ENCODE measurements at places on chromosomes 7 and 10.

DNA sequence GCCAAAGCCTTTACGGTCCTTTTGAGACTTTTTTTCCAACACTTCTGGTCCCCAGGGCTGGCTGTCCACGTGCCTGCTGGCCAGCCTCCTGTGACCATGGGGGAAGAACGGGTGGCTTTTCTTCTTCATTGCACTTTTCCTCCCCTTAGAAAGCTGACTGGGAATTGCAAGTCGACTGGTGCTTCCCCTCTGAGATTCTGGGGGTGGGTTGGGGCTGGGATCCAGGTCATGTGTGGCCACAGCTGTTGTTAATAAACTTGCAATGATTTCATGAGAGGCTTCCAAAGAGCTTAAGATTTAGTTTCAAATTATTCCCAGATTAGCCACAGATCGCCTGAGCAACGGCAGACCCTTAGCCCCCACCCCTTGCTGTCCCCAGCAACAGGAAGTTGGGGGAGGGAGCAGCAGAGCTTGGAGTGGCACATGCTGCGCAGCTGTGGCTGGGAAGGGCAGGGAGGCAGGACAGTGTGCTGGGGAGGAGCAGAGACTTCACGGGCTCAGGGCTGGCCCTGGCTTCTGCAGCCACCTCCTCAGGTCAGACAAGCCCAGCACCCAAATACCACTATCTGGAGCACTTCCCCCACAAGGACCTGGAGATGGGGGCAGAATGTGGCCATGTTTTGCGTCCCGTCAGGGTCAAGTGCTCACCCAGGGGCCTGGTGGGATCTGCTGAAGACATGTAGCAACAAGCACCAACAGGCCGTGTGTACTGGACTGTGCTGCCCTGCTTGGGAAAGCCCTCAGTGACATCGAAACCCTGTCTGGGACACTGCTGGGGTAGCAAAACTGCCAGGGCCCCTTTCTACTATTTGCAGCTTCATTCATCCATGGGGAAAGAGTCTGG, 147.1 kb downstream of the RNF216 start:
- peak; percentile 65 for DNase-seq

GRCh38 chr10:133129071-133129858, 30.8 kb upstream of the KNDC1 start:
- DNase-seq: no peak

DNA sequence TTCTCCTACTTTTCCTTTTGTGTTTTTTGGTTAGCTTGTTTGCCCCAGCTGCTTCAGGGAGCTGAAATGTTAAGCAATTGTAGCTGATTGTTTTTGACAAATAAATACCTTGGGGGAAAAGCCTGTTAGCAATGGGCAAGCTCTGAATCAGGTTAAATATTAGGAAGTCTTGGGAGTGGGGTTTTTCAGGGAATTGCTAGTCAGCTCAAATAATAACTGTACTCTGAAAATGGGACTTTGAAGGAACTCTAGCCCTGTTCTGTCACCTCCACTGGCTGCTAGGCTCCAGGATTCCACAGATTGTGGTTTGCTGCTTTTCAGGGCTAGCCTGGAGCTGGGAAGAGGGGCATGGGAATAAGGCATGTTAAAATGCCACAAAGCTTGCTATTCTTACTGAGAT, 39.5 kb downstream of the ADK start:
- DNase-seq: no peak

GRCh38 chr10:91513598-91514424, 103.7 kb downstream of the HECTD2 start:
- DNase-seq: no peak

DNA sequence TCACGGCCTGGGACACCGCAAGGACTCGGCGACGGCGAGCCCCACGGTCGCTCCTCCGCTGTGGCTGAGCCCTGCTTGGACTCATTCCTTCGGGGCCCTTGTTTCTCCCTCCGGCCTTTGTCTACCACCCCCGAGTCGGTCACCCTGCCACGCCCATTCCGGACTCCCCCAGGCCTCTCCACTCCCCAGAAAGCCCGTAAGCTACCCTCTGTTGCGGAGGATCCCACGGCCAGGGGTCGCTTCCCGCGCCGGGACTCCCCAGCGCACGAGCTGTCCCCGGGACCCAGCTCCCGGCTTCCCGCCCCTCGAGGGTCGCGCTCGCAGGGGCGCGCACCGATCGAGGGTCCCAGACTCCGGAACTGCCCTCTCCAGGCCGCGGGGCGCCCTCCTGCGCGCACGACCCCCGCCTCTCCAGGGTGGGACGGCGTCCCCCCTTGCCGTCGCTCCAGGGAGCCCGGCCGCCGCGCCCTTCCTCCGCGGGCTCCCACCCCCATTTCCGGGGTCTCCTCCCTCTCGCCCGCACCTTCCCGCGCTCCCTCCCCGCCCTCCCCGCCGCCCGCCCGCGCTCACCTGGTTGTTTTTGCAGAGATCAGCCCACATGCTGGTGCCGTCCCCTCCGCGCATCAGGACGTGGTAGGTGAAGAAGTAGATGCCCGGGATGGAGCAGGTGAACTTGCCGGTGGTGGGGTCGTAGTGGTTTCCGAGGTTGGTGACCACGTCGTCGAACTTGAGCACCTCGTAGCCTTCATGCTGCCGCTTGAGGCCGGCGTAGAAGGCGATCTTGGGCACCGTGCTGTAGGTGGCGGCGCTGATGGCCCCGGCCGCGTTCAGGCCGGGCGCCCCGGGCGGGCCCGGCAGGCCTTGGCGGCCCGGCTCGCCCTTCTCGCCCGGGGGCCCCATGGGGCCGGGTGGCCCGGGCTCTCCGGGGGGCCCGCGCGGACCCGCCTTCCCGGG, 1.5 kb downstream of the C1QL3 start:
- DNase-seq: no peak

DNA sequence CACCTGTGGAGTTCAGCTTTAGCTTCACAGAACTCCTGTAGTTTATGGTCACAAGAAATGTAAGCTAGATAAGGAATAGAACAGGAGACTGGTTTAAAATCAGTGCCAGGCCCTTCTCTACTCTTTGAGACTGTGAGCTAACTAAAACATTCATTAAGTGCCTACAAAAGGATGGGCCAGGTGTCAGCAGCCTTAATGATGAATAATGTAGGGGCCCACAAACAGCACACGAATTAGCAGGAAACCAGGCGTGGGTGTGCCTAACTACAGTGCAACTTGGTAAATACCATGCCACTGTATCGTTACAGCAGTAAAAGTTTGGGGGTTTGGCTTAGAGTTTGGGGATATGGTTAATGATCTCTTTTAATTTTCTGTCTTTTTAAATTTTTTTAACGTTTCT, 6.1 kb upstream of the ABLIM1 start:
- DNase-seq: no peak

GRCh38 chr7:81590131-81590530, 179.7 kb downstream of the HGF start:
- no peak for DNase-seq

DNA sequence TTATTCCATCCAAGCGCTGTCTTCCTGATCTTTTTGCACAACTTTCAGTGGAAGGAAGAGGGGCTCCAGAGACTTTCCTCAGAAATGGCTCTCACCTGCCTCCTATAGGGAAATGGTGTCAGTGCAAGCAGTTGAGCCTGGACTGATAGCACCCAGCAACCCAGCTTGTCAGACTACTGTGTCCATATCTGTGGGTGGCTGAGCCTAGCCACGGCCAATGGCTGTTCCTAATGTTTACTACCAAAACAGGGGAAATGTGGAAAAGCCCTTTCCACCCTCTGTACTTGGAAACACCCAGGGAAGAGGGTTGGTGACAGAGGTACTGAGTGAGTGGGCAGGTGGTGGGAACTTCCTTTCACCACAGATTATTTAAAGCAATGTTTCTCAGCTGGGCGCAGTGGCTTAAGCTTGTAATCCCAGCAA, 4.3 kb upstream of the YKT6 start:
- DNase-seq: no peak

- DNase-seq: no peak
These were observed 65.1 kb upstream of the LYZL2 start for GRCh38 chr10:30694518-30695228.

DNA sequence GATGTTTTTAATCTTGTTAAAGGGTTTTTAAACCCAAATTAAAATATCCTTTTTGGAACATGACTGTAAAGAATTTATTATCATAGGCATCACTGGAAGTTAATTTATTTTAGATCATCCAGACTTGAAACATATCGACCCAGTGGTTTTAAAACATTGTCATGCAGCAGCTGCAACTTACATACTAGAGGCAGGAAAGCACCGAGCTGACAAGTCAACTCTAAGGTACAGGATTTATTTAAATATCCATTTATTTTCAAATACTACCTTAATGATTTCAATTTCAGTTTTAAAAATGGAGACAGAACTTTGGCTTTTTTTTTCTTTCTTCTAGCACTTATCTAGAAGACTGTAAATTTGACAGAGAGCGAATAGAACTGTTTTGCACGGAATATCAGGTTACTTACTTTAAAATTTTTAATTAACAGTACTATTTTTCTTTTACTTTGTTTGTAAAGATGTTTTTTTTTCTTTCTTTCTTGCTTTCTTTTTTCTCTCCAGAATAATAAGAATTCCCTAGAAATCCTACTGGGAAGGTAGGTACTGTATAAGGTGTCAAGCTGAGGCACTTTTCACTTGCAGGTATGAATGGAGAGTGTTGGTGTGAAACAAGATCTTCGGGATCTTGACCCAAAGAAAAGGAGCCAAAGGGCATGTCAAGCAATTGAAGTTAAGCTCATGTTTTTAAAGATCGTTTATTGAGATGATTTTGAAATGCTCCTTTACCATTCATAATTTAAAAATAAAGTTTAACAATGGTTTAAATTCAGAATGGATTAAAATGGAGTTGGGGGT, 1.8 kb downstream of the COMMD3 start:
- no peak for DNase-seq

DNA sequence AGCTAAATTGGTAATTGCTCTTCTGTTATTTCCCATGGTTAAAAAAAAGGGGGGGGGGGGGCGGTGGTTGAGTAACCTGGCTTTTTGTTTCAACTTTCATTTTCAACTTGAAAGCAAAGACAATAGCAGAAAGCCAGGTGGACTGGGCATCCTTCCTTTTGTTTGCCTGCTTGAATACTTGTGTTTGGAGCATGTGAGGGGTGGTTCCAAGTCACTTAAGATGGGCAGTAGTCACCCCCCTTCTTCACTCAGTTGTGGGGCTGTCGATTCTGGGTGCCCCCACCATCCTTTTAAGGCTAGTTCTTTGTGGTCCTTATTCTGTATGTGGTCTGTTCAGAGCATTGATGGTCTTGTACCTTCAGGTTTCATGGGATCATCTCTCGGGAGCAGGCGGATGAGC, 165.6 kb upstream of the PRR15 start:
- no peak for DNase-seq

- no peak for DNase-seq
These were observed 65.3 kb upstream of the SLF2 start for GRCh38 chr10:100847440-100847839.

DNA sequence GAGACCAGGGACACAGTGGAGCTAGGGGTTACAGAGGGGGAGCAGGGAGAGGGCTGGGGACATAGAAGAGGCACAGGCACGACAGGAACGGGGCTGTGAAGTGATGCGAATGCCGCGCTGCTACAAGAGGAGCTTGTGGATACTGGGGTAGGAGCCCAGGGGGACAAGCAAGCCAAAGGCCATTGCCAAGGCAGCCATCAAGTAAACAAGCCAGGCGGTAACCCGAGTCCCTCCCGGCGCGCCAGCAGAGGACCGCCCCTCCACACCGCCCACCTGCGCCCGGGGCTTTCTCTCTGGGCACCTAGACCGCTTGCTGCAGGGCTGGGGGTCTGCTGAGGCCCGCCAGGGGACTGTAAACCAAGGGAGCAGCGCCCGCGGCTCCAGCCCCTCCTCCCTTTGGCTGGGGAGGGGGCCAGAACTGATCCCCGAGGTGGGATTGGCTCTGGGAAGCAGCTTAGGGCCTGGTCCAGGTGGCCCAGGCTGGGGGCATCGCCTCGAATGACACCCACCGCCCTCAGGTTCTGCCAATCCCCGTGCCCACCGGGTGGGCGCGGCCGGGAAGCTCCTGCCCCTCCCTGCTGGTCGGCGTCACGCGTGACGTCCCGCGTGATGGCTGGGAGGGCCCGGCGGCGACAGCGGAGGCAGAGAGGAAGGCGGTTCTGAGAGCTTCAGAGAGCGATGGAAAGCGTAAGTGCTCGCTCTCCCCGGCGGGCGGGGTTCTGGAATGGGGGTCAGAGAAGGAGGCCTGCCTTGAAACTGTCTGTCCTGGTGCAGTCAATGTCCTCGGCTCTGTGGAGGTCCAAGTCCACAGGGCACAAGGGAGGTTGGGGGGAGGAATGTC, 982 bp downstream of the SFXN3 start:
- peak; percentile 83 for DNase-seq

GRCh38 chr10:42583828-42584227, 54.5 kb downstream of the ZNF33B start:
- no peak for DNase-seq

GRCh38 chr7:101554584-101555268, 74.4 kb downstream of the MYL10 start:
- DNase-seq: peak; percentile 7
